AG20443 (cell line): ENCODE measurements at places on chromosomes 1 and 21.

DNA sequence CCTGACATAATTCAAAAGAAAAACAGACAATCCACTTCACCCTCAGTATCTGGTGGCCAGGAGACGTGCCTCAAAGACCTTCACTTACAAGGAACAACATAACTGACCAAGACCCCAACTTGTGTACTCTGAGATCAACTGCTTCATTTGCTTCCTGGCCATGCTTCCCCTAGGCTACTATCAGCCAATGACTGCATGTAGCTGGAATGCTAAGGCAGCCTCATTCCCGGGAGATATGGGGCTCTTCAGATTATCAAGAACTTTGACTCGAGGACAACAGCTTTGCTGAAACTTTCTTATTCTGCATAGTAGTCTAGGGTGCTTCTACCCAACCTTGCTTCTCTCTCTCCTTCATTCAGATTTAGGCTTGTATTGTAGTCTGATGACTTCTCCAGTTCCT lies 11.7 kb upstream of the UCK2 start:
- DNase-seq = peak; percentile 35

DNA sequence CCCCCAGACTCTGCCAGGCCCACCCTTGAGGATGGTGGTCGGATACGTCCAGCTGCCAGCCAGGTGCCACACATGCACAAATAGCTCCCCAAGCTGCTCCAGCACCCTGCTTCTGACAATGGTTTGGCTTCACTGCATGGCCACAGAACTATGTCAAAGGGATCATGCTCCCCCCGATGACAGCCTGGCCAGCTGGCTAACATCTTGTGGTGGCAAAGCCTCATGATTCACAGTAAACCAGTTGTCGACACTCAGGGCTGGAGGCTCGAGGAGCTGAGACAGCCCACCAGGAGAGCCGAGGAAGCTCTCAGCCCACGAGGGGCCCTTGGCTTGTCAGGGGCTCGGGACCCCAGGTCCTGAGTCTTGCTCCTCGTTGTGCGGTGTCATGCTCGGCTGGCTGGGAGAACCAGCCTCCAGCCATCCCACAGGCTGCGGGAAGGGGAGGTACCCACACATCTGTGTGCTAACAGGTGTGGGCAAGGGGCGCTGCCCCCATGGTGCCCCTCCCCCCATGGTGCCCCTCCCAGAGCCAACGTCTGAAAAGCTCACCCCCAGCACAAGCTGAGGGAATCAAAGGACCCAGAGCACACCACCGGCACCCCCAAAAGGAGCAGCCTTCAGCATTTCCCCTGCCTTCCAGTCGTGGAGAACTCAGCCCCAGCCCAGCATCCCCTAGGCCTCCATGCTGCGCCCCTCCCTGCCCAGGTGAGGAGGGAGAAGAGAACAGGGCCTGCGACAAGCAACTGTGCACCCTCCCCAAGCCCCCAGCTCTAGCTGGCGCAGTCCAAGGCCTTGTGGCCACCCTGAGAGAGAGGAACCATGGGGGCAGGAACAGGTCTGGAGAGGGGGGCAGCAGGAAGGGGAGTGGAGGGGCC lies 41.2 kb downstream of the KIF21B start:
- DNase-seq = peak; percentile 73

- DNase-seq = peak; percentile 8
These were observed 362.5 kb upstream of the ADAMTS5 start for GRCh38 chr21:27329255-27329851.

GRCh38 chr1:205144751-205145150 lies 23.0 kb upstream of the RBBP5 start:
- peak; percentile 54 for DNase-seq

GRCh38 chr21:23292292-23292691 lies 2294.1 kb downstream of the NCAM2 start:
- no peak for DNase-seq
